Upper lobe of left lung (tissue), 6 donors: ENCODE measurements at places on chromosomes 7 and 10.

DNA sequence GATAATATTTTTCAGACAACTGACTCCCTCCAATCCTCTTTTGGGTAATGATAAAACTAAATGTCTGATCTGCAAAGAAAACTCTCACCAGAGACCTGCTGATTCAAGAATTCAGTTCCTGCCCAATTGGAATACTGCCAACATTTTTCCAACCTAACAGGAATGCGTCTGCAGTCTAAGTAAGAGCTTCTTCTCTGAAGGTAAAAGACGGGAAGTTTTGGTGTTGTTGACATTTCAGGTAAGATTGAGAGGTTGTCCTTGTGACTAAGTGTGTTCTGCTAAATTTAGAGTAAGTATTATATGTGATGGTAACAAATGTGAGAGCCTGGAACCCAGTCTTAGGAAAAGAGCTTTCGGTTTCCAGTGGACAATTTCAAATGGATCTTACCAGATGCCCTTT lies 17.6 kb downstream of the IFIT5 start:
- H3K27ac ChIP-seq: no peak overlapping the region
- no peak overlapping the region for H3K4me3 ChIP-seq
- no peaks in the 10 kb centered on the region for H3K27me3 ChIP-seq
- DNase-seq: no peak

GRCh38 chr10:30027057-30028005 lies 32.1 kb downstream of the JCAD start:
- no peaks in the 10 kb centered on the region for H3K27me3 ChIP-seq
- H3K36me3 ChIP-seq: no peaks in the 10 kb centered on the region
- peak; percentile 65 for DNase-seq
- H3K4me3 ChIP-seq: peak overlapping the region; percentile 14
- peaks cover 47% of the 10 kb centered on the region for H3K4me1 ChIP-seq

DNA sequence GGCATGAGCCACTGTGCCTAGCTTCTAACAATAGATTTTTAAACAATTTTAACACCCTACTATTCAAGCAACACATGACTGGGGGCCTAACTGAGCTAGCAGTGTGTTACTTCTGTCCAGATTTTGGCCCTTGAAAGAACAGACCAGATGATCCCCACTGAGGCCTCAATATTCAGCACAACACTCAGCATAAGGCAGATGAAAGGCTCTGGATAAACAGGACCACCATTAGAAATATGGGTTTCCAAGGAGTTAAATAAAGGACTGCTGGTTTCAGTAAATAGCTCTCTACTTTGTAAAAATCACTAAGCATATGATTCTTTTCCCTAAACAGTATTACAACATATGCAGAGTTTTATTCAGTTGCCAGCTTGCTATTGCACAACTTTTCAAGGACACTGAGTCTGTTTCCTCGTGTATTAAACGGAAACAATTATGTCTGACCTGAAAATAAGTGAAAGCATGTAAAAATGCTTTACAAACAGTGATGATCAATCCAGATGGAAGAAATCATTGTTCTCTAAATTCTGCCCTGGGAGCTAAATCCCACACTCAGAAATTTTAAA lies 23.8 kb upstream of the FZD1 start:
- no peak overlapping the region for H3K4me3 ChIP-seq
- no peaks in the 10 kb centered on the region for H3K27me3 ChIP-seq
- peaks cover 26% of the 10 kb centered on the region for H3K4me1 ChIP-seq
- no peak for DNase-seq
- H3K36me3 ChIP-seq: no peaks in the 10 kb centered on the region

GRCh38 chr10:128466831-128467371 lies 340.7 kb upstream of the MKI67 start:
- H3K27me3 ChIP-seq: no peaks in the 10 kb centered on the region
- H3K36me3 ChIP-seq: no peaks in the 10 kb centered on the region
- no peak overlapping the region for H3K27ac ChIP-seq
- no peaks in the 10 kb centered on the region for H3K4me1 ChIP-seq
- no peak for DNase-seq
- no peak overlapping the region for H3K4me3 ChIP-seq

- H3K27ac ChIP-seq: no peak overlapping the region
- no peak overlapping the region for H3K4me3 ChIP-seq
- no peaks in the 10 kb centered on the region for H3K4me1 ChIP-seq
- H3K27me3 ChIP-seq: no peaks in the 10 kb centered on the region
- DNase-seq: no peak
- no peaks in the 10 kb centered on the region for H3K36me3 ChIP-seq
These were observed 406.9 kb downstream of the SFMBT2 start for GRCh38 chr10:7003831-7004395.

DNA sequence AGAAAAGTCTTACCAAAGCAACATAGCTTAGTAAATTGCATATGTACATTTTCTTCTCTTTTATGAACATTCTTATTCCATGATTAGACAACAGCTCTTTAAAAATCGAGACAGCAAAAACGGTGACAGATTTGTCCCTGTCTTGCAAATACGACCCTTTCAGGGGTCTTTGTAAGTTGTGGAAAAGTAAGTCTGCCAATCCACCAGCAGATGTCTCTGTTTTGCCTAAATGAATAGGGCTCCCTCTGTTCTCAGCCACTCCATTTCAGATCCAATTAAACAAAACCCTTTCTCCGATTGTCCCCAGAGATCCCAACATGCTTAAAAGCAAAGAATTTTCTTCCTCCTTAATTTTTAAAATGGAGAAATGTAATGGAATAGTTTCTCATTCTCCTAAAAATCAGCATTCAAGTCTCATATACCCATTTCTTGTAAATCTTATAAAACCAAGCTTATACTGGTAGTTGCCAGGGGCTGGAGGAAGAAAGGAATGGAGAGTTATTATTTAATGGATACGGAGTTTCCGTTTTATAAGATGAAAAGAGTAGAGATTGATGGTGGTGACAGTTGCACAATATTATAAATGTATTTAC lies 61.0 kb upstream of the NFE2L3 start:
- peak overlapping the region; percentile 17 for H3K27ac ChIP-seq
- no peaks in the 10 kb centered on the region for H3K27me3 ChIP-seq
- H3K4me3 ChIP-seq: no peak overlapping the region
- H3K4me1 ChIP-seq: peaks cover 4% of the 10 kb centered on the region
- no peak for DNase-seq
- no peaks in the 10 kb centered on the region for H3K36me3 ChIP-seq

DNA sequence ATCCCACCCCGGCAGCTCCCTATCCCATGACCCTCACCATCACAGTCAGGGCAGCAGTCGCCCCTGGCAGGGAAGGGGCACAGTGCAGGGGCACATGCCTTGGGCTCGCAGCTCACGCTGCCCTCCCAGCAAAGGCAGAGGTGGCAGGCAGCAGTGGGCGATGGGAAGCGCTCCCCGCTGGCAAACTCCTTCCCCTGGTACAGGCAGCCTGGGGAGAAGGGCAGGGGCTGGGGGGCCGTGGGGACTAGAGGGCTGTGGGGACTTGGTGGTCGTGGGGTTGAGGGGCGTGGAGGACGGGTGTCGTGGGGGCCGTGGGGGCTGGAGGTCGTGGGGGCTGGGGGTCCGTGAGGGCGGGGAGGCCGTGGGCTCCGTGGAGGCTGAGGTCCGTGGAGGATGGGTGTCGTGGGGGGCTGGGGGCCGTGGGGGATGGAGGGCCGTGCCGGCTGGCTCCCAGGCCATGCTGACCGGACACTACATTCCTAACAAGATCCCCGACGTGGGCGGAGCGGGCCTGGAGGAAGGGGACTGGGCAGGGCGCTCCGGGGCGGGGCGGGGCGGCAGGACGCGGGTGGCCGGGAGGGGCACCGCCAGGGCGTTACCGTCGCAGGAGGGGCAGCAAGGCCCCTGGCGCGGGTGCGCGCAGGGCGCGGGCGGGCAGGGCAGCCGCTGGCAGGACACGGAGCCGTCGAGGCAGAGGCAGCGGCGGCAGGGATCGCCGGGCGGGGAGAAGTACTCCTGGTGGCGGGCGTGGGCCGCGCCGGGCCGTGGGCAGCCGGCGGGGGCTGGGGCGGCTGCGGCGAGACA lies 20.0 kb downstream of the KCP start:
- no peak overlapping the region for H3K27ac ChIP-seq
- no peaks in the 10 kb centered on the region for H3K27me3 ChIP-seq
- H3K4me3 ChIP-seq: no peak overlapping the region
- H3K36me3 ChIP-seq: no peaks in the 10 kb centered on the region

GRCh38 chr7:26668821-26669220 lies 195.6 kb downstream of the SKAP2 start:
- no peak overlapping the region for H3K27ac ChIP-seq
- H3K4me1 ChIP-seq: peaks cover 9% of the 10 kb centered on the region
- no peaks in the 10 kb centered on the region for H3K36me3 ChIP-seq

GRCh38 chr7:99106411-99106810 lies 37.5 kb downstream of the SMURF1 start:
- no peaks in the 10 kb centered on the region for H3K27me3 ChIP-seq
- DNase-seq: no peak
- H3K4me1 ChIP-seq: peaks cover 40% of the 10 kb centered on the region
- no peaks in the 10 kb centered on the region for H3K36me3 ChIP-seq
- no peak overlapping the region for H3K4me3 ChIP-seq

- DNase-seq: no peak
- H3K27ac ChIP-seq: no peak overlapping the region
- no peaks in the 10 kb centered on the region for H3K27me3 ChIP-seq
- H3K4me1 ChIP-seq: no peaks in the 10 kb centered on the region
- H3K4me3 ChIP-seq: no peak overlapping the region
- H3K36me3 ChIP-seq: no peaks in the 10 kb centered on the region
These were observed 19.3 kb upstream of the ZNF680 start for GRCh38 chr7:64581926-64582894.

- H3K27ac ChIP-seq: no peak overlapping the region
- no peak for DNase-seq
- H3K4me3 ChIP-seq: no peak overlapping the region
These were observed 41.8 kb upstream of the LRRC18 start for GRCh38 chr10:48981310-48981907.

- H3K27me3 ChIP-seq: no peaks in the 10 kb centered on the region
- H3K4me1 ChIP-seq: peaks cover 13% of the 10 kb centered on the region
- DNase-seq: no peak
- peak overlapping the region; percentile 60 for H3K27ac ChIP-seq
- no peak overlapping the region for H3K4me3 ChIP-seq
These were observed 280.3 kb upstream of the HABP2 start for GRCh38 chr10:113272511-113272910.

DNA sequence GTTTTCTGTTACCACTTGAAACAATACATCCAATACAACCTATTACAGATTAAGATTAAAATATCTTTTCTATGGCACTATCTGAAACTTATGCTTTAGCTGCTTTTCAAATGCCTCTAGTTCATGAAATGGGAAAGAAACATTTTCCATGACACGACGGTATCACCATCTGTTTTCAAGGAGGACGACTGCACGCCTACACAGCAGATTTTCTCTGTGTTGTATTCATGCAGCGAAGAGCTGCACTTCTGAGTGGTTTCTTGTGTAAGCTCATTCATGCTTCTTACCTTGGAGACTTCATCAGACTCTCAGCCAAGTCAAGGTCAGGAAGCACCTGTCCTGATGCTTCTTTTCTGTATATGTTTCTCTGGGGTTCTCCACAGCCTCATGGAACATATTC lies 179.2 kb downstream of the DYNC1I1 start:
- no peak overlapping the region for H3K4me3 ChIP-seq
- H3K27me3 ChIP-seq: no peaks in the 10 kb centered on the region
- no peak for DNase-seq
- H3K27ac ChIP-seq: no peak overlapping the region

GRCh38 chr10:6647811-6648526 lies 67.9 kb upstream of the PRKCQ start:
- no peak overlapping the region for H3K27ac ChIP-seq
- no peak overlapping the region for H3K4me3 ChIP-seq
- H3K27me3 ChIP-seq: no peaks in the 10 kb centered on the region

- peak overlapping the region; percentile 27 for H3K4me3 ChIP-seq
- no peaks in the 10 kb centered on the region for H3K36me3 ChIP-seq
- H3K4me1 ChIP-seq: peaks cover 2% of the 10 kb centered on the region
- H3K27ac ChIP-seq: no peak overlapping the region
These were observed 66.7 kb downstream of the ST7 start for GRCh38 chr7:117019786-117020590.

GRCh38 chr10:35316218-35316967 lies 19.9 kb upstream of the CCNY start:
- no peaks in the 10 kb centered on the region for H3K4me1 ChIP-seq
- no peaks in the 10 kb centered on the region for H3K27me3 ChIP-seq
- no peaks in the 10 kb centered on the region for H3K36me3 ChIP-seq
- no peak for DNase-seq
- H3K4me3 ChIP-seq: no peak overlapping the region

DNA sequence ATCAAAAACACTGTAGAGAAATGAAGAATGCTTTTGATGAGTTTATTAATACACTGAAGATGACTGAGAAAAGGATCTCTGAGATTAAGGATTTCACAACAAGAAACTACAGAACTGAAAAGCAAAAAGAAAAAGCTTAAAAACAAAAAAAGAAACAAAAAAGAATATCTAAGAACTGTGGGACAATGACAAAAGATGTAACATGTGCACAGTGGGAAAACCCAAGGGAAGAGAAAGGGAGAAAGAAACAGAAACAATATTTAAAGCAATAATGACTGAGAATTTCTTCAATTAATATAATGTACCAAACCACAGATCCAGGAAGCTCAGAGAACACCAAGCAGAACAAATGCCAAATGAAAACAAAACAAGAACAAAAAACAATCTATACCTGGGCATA lies 42.2 kb downstream of the TFEC start:
- no peak for DNase-seq
- H3K27me3 ChIP-seq: no peaks in the 10 kb centered on the region
- no peaks in the 10 kb centered on the region for H3K36me3 ChIP-seq
- no peak overlapping the region for H3K27ac ChIP-seq

GRCh38 chr7:40793132-40793531 lies 658.3 kb downstream of the SUGCT start:
- no peaks in the 10 kb centered on the region for H3K4me1 ChIP-seq
- no peaks in the 10 kb centered on the region for H3K36me3 ChIP-seq
- no peak for DNase-seq
- no peak overlapping the region for H3K4me3 ChIP-seq
- no peaks in the 10 kb centered on the region for H3K27me3 ChIP-seq

- no peak overlapping the region for H3K4me3 ChIP-seq
- DNase-seq: peak; percentile 86
- H3K4me1 ChIP-seq: peaks cover 52% of the 10 kb centered on the region
- H3K27me3 ChIP-seq: no peaks in the 10 kb centered on the region
These were observed 125.9 kb upstream of the PPIF start for GRCh38 chr10:79221110-79222051.

- no peaks in the 10 kb centered on the region for H3K27me3 ChIP-seq
- no peak overlapping the region for H3K27ac ChIP-seq
- H3K4me3 ChIP-seq: no peak overlapping the region
- no peak for DNase-seq
These were observed 40.0 kb upstream of the EIF4H start for GRCh38 chr7:74134117-74134620.

DNA sequence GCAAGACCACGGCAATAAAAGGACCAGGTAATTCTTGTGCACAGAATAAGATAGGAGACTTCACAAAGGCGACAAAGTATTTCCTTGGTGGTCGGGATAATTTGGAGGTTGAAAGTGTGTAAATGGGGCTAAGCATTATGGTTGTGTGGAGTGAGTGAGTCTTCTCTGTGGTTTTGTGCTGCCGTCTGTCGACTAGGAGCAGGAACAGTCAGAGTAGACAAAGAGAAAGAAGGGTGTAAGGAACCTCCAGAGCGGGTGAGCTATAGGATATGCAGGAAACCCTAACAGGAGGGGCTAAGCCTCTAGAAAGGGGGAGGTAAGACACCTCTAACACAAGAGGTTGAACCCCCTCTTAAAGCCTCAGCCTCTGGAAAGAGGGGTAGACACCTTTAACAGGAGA lies 201.6 kb downstream of the SH2D4B start:
- H3K27ac ChIP-seq: no peak overlapping the region
- DNase-seq: no peak
- H3K4me3 ChIP-seq: no peak overlapping the region
- no peaks in the 10 kb centered on the region for H3K27me3 ChIP-seq
